ENCODE measurements at places on chromosomes 2 and 18. TPM values are rescaled to one million over a fixed set of nuclear protein-coding genes. Genes with fewer than 3 reads are reported as not detected.

DNA sequence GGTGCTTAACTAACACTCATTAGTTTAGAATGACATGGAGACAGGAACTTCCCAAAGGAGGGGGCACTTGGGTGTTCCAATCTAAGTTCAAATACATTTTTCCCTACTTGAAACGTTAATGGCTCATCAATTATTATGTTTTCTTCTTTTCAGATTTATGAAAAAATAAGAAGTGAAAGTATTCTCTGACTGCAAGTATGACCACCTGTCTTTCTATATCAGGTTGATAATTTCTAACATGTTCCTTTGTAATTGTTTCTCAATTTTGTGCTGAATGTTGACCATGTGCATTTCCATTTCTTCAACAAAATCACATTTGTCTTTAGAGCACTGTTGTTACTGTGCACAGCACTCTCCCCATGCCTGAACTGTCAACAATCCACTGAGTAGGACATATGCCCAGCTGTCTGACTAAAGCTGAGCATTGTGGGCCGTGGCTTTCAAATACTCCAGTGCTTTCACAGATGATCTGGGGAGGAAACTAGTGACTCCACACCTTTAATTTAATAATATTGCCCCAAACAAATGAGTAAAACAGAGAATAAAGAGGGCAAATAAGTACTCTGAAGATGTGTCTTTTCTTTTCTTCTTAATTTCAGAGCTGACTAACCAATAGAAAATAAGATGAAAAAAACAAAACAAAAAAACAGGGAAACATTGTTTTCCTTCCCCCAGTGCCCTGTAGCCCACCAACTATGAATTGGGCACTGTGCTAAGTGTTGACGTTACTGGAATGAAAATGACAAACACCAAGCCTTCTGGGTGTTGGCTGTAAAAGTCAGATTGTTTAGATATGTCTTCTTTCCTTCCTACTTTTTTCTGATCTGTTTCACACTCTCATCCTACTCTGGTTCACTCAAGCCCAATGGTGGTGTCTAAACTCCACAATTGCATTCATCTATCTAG lies 16.0 kb downstream of the LANCL1 start:
- no peak overlapping the region for H3K4me3 ChIP-seq
- no peak for DNase-seq
- H3K4me1 ChIP-seq = no peaks in the 10 kb centered on the region
- H3K27ac ChIP-seq = no peak overlapping the region
- H3K27me3 ChIP-seq = no peaks in the 10 kb centered on the region
- no peaks in the 10 kb centered on the region for H3K36me3 ChIP-seq

DNA sequence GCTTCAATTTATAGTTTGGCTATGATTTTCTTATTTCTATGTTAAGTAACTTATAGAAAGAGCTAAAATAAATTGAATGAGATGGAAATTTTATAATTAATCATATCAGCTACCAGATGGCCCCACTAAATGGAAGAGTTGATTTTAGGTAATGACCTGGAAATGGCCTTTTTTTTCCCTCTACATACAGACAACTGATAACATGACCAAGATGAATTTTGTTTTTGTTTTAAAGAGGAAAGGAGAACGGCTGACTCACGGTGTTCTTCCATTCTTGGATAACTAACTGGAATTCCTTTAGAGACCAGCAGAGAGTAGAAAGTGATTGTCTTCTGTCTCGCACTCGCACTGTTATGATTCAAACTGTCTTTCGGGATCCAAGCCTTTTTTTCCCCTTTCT lies 91.0 kb downstream of the TMEM185B start:
- DNase-seq = no peak
- peaks cover 3% of the 10 kb centered on the region for H3K4me1 ChIP-seq
- no peak overlapping the region for H3K4me3 ChIP-seq
- no peaks in the 10 kb centered on the region for H3K27me3 ChIP-seq
- H3K36me3 ChIP-seq = no peaks in the 10 kb centered on the region
- no peak overlapping the region for H3K27ac ChIP-seq

APCDD1 gene
- 27.6 TPM for total RNA-seq

DNA sequence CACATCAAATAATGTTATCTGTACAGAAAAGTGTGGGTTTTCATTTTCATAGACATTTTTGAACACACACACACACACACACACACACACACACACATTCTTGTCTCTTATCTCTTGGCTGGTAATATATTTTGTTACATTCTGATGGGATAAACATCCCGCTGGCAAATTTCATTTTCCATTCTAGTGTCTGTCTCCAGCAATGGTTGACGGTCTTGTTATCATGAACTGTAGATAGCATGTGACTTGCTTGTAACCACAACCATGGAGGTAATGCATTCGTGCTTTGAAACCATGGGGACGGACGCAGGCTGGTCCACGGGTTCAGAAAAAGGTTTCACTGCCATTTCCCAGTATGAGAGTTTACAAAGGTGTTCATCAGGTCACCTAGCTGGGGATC lies 156.4 kb downstream of the PPP1R1C start:
- no peaks in the 10 kb centered on the region for H3K27me3 ChIP-seq
- H3K36me3 ChIP-seq = no peaks in the 10 kb centered on the region
- no peak overlapping the region for H3K4me3 ChIP-seq
- no peaks in the 10 kb centered on the region for H3K4me1 ChIP-seq
- H3K27ac ChIP-seq = no peak overlapping the region
- no peak for DNase-seq

TLX2 gene
- total RNA-seq = not detected

DNA sequence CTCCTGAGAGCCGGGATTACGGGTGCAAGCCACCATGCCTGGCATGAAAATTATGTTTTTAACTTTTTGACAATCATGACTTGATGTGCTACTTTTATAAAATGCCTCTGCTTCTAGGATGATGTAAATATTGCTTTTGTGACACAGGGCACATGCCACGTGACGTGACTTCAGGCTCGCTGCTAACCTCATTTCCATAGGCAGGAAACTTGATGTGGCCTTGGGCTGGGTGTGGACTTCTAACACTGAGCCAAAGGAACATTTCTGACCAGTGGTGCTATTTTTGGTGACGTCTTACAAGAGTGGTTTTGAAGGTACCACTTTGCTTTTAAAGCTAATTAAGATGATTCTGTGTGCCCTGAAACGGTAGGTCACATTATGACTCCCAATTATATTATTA lies 34.2 kb upstream of the THOC1 start:
- H3K36me3 ChIP-seq = no peaks in the 10 kb centered on the region
- H3K27me3 ChIP-seq = no peaks in the 10 kb centered on the region
- H3K4me1 ChIP-seq = no peaks in the 10 kb centered on the region
- no peak overlapping the region for H3K27ac ChIP-seq
- no peak overlapping the region for H3K4me3 ChIP-seq
- DNase-seq = no peak

Data from left lung (tissue), 14 donors.